ENCODE measurements at places on chromosomes 4 and X.

- DNase-seq: peak; percentile 27
Measured at GRCh38 chr4:74202062-74202586, 44.2 kb downstream of the MTHFD2L start.

DNA sequence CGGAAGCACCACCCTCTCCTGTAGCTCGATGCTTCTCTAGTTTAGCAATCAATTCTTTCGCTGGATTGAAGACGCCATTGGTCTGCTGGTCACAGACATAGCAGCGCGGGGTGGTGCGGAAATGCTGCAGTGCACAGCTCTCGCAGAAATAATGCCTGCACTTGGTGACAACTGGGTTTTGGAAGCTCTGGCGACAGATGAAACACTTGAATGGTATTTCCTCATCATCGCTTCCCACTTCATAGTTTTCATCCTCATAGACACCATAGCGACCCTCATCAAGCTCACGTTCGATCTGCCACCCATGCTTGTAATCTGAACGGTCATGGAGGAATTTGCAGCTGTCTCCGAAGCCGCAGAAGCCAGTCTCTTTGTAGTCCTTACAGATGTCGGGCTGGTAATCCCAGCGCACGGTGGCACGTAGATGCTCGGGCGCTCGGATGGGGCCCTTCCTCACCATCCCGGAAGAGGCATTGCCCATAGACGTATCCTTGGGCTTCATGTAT lies 854 bp downstream of the RNF113A start:
- DNase-seq: no peak

DNA sequence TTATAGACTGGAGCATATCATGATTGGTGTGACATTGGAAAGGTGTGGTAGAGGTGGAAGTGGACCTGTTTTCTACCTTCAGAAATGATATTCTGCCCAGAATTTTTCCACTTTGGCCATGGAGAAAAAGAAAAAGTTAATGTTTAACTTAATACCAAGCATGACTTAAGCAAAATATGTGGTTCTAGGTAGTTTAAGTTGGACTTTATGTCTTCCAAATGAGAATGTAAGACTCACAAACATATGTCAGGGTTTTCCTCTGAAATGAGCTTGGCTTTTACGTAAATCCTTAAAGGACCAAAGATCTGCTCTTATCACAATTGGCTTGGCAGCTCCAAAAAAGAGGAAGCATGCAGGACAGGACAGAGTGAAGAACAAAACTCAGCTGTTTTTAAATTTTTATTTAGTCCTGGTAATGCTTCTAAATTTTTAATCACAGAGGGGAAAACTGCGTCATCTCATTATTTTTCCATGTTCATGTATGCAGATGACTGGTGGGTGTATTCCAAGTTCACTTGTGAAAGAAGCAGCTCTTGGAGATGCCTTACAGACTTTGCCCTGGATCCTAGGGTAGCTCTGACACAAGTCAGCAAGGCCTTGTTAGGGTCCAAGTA lies 98.2 kb downstream of the ANK2 start:
- peak; percentile 22 for DNase-seq

DNA sequence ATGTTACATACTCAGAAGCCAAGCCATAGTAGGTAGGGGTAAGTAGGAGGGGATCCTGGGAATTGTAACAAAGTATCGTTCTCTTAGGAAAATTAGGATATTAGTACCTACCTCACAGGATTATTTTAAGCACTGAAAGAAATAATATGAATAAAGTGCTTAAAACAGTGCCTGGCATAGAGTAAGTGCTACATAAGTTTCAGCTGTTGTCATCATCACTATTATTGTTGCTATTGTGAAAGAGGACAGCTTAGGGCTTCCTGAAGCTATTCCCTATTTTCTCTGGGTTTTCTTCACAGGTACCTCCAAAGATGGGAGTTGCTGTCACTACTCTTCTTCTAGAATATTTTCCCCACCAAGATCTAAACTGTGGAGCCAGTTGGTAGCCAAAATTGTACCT lies 443.7 kb upstream of the FGF16 start:
- no peak for DNase-seq

DNA sequence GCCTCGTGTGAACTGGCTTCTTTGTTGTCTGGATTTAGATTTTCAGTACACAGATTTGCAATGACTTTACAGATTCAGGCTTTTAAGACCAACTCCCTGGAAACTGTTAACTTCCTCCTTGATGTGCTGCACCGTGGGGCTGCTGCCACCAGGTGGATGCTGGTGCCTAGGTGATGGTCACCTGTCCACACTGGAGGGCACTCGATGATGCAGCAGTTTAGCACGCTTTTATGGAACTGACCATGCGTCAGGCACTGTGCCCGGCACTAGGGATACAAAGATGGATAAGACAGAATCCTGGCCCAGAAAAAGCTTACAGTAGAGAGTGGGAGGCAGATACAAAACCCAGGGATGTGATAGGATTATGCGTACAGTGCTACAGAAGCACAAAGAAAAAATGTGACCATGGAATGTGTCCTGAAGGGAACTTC lies 180.7 kb downstream of the CEP135 start:
- DNase-seq: no peak

DNA sequence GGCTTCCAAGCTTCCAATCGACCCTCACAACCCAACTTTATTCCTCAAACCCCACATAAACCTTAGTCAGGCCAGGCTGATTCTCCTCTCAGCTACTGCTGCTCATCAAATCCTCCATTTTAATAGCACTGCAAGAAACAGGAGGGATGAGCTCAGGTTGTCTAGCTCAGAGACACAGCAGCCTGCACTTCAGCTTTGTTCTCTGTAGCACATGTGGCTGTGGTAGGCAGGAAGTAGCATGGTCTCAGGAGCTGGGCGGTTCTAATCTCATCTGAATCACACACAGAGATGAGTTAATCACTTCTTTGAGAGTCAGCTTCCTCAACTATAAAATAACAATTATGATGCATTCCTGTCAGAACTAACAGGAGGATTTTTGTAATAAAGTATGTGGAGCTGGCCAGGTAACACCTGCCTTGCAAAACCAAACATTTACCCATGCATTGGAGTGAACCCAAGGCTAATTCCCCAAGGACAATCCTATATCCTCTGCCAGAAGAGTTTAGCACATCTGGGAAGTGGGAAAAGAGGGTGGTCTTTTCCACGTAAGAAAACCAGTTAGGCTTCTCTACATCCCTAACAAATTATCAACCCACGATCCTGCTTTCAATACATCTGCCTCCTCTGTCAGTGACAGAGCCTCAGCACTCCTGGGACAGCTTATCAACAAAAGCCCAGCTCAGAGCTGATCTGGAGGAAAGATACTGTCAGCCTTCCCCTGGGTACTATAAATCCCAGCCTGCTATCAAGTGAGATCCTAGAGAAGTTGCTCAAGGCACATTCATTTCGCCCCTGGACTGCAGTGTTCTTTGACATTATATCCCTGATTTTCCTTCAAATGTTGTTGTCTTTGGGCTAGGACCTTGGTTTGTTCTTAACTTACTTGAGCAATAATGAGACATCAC lies 32.8 kb downstream of the ELOVL6 start:
- DNase-seq: peak; percentile 52

DNA sequence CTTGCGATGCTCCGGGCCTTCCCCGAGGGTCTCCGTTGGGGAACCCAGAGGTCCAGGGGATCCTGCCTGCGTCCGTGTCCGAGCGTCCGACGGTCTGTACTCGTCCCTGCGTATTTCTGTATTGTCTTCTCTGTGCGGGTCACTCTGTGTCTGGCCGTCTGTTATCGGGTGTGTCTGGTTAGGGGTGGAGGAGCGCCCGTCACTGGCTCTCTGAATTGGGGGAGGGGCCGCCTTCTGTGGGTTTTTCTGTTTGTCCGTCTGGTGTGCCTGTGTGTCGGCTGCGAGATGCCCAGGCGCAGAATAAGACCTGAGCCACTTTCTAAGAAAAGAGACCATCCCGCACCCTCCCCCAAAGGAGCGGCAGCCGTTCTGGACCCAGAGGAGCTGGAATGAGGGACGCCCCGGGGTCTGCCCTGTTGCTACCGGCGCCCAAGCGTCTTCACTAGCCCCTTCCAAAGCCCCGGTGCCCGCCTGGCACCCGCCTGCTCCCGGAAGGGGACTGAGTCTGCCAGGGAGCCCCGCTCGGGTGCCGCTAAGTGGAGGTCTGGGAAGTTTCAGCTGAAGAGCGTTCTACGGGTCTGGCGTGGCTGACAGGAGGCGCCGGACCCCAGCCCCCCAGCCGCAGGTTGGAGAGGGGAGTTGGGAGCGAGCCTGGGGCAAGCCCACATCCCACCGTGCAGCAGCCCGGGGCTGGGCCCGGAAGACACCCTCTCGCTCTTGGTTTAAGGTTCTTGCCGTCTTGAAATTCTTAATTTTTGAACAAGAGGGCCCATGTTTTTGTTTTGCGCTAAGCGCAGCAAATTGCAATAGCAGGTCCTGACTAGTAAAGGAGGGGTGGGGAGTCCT lies 1.0 kb upstream of the OTOP1 start:
- DNase-seq: no peak

DNA sequence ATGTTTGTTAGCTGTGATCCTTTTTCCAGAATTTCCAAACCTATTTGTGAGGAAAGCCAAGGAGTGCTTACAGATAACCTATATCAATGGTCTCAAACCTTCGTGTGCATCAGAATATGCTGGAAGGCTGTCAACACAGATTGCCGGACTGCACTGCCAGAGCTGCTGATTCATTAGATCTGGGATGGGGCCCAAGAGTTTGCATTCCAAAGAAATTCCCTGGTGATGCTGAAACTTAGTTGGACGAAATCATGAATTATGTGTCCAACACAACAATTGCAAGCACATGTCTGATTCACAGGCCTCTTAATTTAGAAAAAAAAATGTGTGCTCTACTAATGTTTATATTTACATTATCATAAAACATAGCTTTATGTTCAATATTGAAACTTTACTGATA lies 544.0 kb upstream of the AMOT start:
- peak; percentile 29 for DNase-seq

DNA sequence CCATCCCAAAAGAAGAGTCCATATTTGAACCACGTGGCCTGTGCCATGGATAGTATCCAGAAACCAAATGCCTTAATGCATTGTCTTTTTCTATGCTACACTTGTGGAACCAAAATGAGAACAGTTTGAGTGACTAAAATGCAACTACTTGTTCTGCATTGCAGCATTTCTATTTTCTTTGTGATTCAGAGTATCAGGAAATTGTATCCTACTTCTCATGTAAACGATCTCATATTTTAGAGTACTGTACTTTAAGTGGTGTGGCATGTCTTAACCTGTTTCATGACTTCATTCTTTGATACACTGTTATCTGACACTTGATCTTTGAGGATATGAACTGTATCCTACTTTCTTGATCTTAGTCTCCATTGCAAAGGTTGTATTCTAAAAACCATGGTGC lies 167.2 kb upstream of the WDR1 start:
- no peak for DNase-seq

- no peak for DNase-seq
Measured at GRCh38 chrX:54817220-54817820, 9.8 kb downstream of the MAGED2 start.

DNA sequence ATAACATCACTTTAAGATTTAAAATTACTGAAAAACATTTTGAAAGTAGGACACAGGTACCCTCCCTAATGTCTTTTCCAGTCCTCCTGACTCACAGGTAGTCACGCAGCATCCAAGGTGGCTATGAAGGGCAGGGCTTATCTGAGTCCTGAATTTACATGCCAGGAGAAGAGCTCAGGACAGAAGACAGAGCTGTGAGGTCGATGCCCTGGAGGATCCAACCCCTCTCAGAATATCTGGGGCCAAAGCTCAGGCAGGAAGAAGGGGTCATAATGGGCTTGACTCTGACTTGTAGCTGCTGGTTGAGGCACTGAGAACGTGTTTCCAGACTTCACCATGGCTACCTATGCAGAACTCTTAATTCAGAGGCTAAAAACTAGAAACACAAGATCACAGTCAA lies 177.5 kb downstream of the AASDH start:
- DNase-seq: no peak

DNA sequence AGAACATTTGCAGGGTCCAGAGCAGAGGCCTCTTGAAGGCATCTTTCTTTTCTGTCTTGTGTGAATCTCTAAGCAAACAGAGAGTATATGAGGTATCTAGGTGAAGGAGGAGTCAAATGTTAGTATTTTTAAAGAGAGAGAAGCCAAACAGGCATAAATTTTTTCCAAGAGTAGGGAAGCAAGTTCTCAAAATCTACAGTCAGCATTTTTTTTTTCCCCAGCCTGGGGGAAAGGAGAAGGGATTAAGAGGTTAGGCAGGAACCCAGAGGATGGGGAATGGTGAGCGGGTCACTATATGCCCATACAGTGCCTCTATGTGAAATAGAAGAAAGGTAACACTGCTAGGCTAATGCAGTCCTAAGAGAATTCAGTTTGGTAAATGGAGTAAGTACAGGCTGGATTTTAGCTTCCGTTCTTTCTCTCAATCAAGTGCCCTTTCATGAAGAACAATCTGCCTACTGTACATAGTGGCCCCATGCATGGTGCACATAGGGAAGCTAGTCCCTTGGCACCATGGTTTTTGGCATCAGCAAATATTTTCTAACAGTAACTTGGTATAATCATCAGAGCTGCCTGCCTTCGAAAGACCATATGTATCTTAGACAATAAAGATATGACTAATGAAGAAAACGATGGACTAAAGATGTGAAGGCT lies 163.1 kb upstream of the MAB21L2 start:
- DNase-seq: no peak

- no peak for DNase-seq
Measured at GRCh38 chr4:88952081-88952480, 104.9 kb downstream of the FAM13A start.

DNA sequence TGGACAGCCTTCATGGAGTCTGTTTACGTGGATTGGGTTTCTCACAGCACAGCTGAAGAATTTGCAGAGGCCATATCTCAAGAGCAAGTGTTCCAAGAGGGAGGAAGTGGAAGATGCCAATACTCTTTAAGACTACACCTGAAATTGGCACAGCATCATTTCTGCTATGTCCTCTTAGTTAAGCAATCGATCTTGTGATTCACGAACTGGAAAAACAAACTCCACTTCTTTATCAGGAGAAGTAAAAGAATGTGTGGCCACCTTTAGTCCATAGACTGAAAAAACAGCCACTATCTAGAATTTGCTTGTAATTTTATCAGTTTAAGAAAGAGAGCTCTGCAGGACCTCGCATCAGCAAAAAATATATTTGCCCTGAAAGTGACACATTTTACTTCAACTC lies 473.1 kb upstream of the ATOH1 start:
- no peak for DNase-seq
